ENCODE measurements at places on chromosomes 1 and 21.

- no peak for DNase-seq
Measured at GRCh38 chr1:165375623-165376022, 19.1 kb upstream of the LMX1A start.

- no peak for DNase-seq
Measured at GRCh38 chr1:103492003-103492625, 33.4 kb upstream of the RNPC3 start.

GRCh38 chr1:232034556-232034955 is 408.0 kb downstream of the DISC1 start:
- no peak for DNase-seq

DNA sequence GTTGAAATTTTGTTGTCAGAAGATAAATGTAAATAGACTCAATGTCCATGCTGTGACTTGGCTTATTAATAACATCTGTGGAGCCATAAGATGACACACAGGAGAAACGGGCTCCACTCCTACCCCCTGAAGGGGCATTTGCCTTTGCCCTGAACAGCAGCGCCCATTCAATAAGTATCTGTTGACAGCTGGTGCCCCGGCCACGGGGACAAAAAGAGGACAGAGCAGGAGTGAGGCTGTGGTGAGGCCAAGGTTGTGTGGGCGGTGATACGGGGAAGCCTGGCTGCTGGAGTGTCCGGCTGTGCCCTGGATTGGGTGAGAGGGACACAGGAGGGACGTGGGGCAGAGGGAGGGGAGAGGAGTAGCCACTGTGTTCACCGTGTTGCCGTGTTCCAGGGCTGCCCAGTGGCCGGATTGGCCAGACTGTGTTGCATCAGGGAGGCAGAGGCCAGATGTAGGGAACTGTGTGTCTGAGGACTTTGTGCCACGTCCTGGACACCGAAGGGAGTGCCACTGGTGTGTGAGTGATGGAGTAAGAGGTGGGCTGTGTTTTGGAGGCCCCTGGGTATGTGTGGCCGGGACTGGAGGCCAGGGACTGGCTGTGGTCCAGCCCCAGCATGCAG is 15.1 kb downstream of the PRMT2 start:
- DNase-seq = no peak

DNA sequence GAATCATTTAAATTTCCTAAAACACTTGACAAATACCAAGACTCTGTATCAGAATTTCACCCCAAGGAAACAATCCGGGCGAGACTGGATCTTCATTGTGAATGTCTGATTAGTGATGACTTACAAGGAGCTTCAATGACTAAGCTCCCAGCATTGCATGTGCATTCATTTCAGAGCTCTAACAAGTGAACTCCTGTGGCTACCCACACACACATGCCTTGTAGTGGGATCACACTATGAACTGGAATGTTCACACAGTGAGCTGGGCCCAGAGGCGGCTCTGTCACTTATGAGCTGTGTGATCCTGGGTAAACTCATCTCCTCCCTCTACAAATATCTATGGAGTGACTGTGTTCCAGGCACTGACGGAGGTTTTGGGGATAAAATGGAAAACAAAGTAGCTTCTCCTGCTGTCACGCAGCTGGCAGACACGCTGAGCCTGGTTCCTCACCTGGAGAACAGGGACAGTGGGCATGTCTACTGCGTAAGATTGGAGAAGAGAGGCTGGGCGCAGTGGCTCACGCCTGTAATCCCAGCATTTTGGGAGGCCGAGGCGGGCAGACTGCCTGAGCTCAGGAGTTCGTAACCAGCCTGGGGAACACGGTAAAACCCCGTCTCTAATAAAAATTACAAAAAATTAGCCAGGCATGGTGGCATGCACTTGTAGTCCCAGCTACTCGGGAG is 56.9 kb downstream of the CLSTN1 start:
- no peak for DNase-seq

GRCh38 chr1:24360681-24361080 is 41.5 kb downstream of the GRHL3 start:
- DNase-seq = no peak

GRCh38 chr1:110610084-110610483 is 3.9 kb upstream of the KCNA2 start:
- no peak for DNase-seq

DNA sequence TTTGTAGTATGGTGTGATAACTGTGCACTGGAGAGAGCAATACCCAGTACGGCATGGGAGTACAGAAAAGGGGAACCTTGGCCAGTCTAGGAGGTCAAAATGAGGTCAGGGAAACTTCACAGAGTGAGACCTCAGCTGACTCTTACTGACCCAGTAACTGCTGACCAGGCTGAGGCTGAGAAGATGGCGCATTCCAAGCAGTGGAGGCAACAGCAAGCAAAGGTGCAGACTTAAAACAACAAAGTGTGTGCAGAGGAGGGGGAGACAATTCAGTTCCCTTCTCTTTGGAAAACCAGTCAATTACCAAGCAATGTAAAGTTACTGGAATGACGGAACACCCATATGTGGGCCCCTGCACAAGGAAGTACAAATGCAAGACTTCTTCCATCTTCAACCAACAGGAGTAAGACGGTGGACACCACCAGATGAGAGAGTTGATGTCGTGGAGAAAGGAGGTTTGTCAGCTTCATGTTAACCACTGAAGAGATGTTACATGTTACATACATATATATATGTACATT is 54.6 kb upstream of the PRDX6 start:
- no peak for DNase-seq

DNA sequence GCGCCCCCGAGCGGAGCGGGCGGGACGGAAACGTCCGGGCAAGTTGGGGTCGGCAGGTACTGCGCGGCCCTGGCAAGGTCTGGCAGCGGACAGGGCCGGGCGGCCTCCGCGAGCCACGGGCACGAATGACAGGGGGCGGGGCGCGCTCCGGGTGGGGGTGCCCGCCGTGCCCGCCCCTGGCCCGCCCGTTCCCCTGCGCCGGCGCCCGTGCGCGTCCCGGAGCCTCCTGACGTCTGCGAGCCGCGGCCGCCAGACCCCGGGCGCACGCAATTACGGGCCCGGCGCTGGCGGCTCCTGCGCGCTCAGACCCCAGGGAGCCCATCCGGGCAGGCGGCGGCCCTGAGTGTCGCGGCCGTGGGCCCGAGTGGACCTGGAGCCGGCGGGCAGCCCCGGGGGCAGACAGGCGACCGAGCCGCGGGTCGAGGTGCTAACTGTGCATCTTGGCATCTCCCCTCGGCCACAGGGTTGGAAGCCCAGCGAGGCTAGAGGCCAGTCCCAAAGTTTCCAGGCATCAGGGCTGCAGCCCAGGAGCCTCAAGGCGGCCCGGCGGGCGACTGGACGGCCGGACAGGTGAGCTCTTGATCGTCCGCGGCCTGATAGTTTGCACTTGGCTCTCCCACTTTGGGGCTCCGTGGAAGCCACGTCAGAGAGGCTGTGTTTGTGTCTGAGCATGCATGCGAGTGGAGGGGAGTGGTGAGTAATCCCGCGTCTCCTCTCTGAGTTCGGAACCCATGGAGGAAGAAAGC is 918 bp downstream of the MIB2 start:
- peak; percentile 26 for DNase-seq

DNA sequence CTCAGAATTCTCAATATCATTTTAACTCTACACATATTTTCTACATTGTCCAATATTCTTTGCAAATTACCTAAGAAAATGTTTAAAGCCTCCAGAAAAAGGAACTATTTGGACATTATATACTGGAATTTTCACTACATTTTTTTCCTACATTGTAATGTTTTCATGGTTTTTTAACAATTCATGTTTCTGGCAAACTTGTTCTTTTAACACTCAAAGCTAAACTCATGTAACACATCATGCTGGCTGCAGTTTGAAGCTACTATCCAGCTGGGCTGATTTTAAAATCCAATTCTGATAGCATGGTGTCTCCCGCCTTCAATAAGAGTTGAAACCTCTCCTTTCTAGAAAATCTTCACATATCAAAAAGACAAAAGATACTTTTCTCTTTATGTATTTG is 52.0 kb downstream of the TGFBR3 start:
- no peak for DNase-seq

GRCh38 chr1:199269241-199269640 is 630.4 kb downstream of the PTPRC start:
- no peak for DNase-seq

DNA sequence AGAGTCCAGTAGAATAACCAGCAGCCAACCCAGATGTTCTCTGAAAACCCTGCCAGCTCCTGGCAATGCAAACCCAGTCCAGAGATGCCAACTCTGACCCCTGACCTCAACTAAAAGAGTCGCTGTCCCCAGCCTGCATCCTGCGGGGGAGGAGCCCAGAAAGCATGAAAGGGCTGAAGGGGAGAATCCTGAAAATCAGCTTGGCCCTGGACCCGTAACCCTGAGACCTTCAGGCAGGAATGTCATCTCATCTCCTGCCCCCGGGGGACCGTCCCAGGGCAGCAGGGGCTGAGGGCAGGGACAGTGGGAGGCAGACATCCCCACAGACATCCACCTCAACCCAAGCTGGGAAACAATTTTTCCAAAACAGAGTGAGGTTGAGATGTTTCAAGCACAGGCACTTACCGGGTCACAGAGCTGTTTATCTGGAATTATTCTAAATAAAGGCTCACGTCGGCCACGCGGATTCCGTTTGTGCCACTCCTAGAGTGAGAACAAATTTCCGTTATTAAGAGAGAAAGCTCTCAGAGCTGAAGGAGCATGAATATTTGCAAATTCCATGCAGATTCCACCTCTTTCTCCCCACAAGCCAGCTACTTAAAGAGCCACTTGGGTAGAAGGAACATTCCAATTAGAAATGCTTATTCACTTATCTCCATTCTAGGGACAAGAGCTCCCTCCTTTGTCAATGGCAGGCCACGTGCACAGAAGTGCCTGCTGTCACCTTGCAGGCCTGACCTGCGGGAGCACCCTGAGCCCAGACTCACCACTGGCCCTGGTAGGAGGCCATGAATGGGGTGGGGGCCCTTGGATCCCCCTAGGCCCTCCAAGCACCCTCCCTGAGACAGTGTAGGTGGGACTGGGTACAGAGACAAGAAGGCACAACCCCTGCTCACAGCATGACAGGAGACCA is 240.1 kb downstream of the NPHP4 start:
- DNase-seq = no peak

DNA sequence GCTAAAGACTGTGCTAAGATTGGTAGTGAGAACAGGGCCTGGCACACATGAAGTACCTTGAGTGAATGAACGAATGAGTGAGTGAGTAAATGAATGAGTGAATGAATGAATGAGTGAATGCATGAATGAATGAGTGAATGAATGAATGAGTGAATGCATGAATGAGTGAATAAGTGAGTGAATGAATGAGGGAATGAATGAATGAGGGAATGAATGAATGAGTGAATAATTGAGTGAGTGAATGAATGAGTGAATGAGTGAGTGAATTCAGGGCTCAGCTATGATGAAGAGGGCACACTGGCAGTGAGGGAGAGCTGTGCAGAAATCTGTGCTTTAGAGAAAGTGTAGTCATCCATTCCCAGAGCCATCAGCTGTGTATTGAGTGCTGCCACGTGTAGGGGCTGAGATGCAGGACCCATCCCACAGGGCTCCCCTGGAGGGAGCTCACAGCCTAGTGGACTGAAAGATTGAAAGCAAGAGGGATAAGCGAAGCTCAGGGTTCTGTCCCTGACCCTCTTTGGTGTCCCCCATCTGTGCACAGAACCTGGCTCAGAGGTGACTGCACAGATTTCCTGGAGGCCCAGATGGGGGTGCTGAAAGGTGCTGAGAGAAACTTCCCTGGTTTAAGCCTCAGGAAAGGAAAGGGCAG is 217.9 kb upstream of the VAMP3 start:
- DNase-seq = no peak

DNA sequence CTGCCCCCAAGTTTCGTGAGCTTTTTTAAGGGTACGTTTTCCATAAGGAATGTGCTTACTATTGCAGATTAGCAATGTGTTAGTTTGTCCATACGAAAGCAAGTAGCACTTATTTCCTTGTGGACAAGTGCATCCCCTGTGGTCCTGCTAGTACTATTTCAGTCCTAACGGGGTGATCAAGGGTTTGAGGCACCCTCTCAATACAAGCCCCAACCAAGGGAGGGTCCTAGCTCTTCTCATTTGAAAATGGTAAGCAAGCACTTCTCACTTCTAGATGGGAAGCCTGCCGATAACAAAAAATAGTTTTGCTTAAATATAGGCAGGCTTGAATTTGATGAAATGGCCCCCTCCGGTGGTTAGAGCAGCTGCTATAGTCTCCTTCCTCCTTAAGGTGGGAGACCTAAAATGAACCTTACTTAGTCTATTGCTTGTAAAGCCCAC is 64.0 kb upstream of the HMCN1 start:
- peak; percentile 52 for DNase-seq

DNA sequence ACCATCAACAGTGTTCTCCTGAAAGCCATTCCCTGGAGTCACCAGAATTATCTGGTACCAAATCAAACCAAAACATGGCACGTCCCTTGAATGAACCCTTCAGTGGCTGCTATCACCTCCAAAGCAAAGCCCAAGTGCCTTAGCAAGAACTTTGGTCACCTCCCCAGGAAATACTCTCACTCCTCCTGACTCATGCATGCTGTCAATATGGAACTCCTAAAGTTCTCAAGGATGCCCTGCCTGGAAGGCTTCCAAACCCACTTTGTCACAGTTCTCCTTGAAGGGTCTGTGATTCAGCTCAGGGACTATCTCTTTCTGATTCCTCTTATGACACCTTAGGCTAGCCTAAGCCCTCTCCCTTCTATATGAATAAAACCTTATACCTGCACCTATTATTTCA is 146.1 kb upstream of the RUNX1 start:
- DNase-seq = no peak

DNA sequence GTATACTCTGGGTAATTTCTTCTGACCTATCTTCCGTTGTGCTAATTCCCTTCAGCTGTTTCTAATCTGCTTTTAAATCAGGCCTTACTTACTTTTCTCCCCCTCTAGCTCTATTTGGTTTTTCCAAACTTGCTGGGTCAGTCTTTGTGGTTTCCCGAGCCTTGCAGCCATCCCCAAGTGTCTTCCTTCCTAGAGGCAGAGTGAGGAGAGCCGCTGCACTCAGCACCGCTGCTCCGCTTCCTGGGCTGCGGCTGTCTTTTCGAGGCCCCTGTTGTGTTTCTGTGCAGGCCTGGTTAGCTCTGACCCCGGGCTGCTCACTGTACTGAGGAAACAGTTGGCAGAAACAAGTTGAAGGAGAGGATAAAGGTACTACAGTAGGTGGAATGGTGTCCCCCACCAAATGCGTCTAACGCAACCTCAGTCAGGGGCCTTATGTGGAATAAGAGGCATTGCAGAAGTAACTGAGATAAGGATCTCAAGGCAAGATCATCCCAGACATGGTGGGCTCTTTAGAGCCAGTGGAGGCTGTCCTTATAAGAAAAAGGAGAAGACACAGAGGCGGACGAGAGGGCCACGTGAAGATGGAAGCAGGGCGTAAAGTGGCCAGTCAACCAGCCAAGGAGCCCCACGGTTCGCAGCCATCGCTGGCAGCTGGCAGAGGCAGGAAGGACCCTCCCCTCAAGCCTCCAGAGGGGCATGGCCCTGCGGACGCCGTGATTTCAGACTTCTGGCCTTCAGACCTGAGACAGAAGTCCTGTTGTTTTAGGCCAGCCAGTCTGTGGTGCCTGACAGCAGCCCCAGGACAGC is 10.5 kb downstream of the WNT9A start:
- no peak for DNase-seq

- DNase-seq = no peak
Measured at GRCh38 chr1:115170377-115170776, 81.1 kb upstream of the TSPAN2 start.

- no peak for DNase-seq
Measured at GRCh38 chr1:92298213-92298572, 594 bp downstream of the GLMN start.

Measured in NCI-H345 (cell line).